Brain microvascular endothelial cell (primary cell): ENCODE measurements at places on chromosomes 12 and 14.

GRCh38 chr12:84362552-84362897 lies 550.1 kb downstream of the SLC6A15 start:
- DNase-seq, result no peak

GRCh38 chr12:70247653-70248199 lies 4.5 kb downstream of the CNOT2 start:
- no peak for DNase-seq

DNA sequence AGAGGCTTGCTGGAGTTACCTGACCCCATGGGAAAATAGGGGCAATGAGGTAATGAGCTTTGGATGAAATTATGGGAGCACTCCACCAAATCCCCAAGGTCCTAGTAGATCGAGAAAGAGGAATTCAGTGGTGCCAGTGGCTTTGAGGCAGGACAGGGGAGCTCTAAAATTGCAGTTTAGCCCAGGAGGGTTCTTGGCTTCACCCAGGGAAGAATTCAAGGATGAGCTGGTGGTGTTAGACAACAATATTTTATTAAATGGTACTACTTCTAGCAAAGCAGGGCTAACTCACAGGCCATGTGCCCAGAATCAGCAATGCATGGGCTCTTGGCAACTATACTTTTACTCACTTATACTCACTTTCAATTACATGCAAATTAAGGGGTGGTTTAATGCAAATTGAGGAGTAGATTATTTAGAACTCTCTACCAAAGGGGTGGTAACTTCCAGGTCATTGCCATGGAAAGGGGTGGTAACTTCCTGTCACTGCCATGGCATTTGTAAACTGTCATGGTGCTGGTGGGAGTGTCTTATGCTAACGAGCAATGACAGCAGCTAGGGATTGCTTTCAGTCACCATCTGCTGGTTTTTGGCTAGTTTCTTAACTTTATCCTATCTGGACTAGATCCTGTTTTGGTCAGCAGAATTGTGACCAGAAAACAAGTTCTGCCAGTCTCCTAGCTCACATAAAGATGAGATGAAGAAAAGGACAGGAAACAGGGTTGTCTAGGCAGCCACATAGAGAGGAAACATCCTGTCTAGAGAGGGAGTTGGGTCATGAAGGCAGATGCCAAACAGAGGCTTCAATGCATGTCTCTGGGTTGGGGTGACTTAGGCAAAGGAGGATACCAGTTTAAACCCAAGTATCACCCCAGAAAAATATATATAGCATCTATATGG lies 64.7 kb downstream of the ZNF641 start:
- DNase-seq, result no peak

DNA sequence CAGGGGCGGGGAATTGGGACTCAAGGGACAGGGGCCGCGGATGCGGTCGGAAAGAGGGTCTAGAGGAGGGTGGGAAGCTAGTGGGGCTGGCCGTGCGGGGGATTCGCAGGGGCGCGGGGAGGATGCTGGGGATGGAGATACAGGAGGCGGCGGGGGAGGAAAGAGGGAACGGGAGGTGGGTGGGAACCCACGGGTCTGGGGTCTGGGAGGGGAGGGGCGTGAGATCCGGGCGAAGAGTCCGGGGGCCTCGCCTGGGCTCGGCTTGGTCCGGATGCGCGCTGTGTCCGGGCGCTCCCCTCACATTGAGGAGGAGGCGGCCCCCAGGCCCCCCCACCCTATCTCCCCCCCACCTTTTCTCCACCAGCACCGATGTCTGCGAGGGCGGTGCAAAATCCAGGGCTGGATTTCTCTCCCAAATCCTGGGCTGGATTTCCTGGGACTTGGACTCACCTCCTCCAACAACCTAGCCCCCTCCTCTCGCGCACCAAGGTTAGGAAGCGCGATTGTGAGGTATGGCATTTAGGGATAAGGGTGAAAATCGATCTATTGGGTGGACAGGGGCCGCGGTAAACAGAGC lies at the start of gene AGAP2:
AGAP2 (minus strand) TSS at position 82 of the 577 bp plus-strand sequence. CDS start 496 bp downstream, outside the sequence.
- DNase-seq, result no peak

GRCh38 chr12:14714437-14714836 lies 18.0 kb upstream of the GUCY2C start:
- DNase-seq, result no peak

GRCh38 chr12:13183620-13184019 lies 12.9 kb upstream of the EMP1 start:
- no peak for DNase-seq

DNA sequence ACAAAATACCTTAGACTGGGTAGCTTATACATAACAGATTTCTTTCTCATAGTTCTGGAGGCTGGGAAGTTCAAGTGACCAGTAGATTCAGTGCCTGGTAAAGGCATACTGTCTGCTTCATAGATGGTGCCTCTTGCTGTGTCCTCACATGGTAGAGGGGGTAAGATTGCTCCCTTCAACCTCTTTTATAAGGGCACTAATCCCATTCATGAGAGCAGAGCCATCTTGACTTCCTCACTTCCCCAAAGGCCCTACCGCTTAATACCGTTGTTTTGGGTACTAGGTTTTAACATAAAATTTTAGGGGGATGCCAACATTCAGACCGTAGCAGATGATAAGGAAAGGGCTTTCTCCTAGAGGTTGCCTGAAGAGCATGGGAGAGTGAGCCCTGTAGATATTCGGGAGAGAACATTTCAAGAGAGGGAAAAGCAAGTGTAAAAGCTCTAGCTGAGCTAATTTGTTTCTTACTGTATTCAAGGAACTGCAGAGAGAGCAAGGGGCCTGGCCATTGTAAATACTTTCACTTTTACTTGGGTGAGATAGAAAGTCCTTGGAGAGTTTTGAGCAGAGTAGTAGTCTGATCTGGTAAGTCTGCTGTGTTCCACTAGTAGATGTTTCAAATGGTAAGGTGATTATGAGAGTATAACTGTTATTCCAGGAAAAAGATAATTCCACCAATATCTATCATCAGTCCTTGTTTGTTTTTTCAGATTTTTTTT lies 27.3 kb downstream of the FRS2 start:
- no peak for DNase-seq

DNA sequence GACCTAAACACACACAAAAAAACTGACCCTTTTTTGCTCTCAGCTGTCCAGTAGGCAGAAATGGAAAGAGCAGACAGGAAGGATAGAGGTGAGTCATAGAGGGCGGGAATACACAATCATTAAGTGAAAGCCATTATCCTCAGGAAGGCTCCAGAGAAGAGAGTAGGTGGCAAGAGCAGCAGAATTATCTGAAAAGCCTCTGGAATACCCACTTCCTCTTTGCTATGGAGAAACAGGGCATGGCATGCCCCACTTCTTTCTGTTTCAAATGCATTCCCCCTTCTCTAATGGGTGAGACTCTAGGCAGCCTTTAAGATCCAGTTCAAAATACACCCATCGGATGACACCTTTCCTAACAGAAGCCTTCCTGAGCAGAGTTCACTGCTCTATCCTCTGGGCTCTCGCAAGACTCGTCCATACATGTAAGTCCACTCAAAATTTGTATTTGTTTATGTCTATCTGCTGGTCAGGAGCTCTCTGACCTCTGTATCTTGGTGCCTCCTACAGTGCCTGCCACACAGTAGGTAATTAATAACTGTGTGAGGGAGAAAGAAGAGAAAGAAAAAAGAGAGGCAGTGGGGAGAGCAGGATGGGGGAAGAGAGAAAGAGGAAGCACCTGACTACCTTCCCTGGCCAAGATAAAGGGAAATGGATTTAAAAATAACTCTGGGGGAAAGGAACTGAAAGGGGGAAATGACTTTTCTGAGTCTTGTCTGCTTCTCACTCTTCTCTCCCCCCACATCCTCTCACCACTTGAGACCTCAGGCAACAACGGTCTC lies 8.5 kb downstream of the KLHL33 start:
- peak; percentile 40 for DNase-seq

DNA sequence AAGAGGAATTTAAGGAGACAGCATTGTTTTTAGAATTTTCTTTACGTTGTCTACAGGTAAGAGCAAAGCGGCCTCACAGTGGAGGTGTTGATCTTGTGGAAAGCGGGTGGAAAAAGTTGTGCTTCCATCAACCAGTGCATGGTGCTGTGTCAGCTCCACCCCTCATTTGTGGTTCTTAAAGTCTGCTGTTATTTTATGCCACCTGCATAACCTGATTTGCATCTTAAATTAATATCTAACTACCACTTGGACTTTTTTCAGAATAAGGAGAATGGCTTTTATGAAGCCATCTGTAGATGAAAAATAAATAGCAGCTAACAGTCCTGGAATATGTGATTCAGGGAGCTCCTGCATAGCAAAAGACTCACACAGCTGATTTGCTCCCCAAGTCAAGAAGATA lies 135.1 kb downstream of the SNAPC1 start:
- DNase-seq, result no peak

DNA sequence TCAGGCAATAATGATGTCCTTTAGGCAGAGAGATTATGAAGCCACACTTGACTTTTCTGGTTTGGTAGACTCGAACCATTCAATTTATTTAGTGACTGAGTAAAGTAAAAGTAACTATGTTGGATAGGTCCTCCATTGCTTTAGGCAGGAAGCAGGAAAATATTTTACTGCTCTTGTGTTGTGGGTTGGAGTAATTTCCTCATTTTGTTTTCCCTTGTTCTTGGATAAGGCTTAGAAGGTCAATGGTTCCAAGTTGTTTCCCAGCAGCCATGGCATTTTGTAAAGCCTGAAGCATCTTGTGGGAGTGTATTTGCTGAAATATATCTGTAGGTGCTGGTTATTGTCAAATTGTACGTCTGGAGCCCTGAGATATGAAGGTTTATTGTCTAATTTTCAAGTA lies 161.2 kb upstream of the SLC38A2 start:
- no peak for DNase-seq

GRCh38 chr14:90490720-90491050 lies 93.9 kb downstream of the CALM1 start:
- no peak for DNase-seq

DNA sequence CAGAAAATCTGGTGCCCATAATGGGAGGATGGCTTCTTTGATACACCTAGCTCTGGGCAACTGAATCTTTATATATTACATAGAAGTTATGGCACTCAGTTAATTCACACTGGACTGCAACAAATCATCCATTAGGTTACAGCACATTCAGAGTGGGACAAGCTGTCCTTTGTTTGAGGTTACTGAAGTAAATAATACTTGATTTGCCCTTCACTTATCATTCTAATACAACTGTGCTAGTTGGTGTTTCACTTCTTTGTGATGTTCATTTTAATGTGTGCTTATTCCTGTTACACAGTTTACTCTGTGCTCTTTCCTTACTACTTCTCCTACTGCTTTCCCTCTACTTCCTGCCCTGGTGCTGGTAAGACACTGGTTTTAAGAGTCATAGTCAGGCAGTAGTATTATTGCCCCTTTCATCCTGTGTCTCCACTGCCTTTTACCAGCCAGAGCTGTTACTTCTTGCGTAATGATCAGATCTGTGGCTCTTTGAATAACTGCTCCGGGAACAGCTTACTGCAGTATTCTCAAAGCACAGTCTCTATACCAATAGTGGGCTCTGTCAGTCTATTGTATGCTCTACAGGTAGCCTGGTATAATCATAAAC lies 36.4 kb upstream of the GXYLT1 start:
- no peak for DNase-seq

GRCh38 chr12:32947206-32948067 lies 50.9 kb upstream of the PKP2 start:
- no peak for DNase-seq

GRCh38 chr12:10094646-10095395 lies 4.0 kb downstream of the CLEC1A start:
- DNase-seq, result no peak

DNA sequence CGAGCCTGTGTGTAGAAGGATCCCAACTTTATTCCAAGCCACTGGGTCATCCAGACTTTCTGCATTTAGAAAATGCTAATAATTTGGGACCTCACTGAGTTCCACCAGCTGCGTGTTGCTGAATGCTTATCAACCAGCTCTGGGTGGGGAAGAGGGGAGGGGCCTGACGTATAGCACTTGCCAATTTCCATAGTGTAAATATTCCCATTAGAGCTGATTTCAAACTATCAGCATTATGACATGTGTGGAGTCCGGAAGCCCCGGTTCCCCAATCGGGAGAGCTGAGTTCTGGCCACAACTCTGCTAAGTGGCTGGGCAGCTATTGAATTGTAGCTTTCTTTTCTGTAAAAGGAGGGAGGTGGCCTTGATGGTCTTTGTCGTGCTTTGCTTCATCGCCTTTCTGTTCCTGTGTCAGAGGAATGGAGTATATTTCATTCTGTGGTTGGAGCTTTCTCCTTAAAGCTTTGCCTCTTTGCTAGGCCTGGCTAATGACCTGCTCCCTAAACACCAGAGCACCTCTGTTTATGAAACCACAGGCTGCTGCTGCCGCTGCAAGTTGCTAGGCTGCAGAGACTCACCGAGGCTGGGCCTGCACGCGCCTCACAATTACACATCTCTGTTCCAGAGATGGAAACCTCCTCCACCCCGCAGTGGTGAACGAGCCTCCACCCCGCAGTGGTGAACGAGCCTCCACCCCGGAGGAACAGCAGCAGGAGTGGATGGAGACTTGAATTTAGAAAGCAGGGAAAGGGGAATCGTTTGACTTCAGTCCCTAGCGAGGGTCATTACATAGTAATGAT lies 7.7 kb upstream of the BCL7A start:
- no peak for DNase-seq

GRCh38 chr12:58915634-58916033 lies 4.7 kb downstream of the LRIG3 start:
- peak; percentile 37 for DNase-seq

- DNase-seq, result no peak
These were observed 17.3 kb downstream of the KLRK1 start for GRCh38 chr12:10372559-10372958.

- DNase-seq, result peak; percentile 63
These were observed 30.9 kb upstream of the EMP1 start for GRCh38 chr12:13165617-13166041.

- DNase-seq, result no peak
These were observed 2.1 kb upstream of the CDKN1B start for GRCh38 chr12:12715128-12715458.

- no peak for DNase-seq
These were observed 35.0 kb upstream of the KCNA5 start for GRCh38 chr12:5008661-5009060.

GRCh38 chr14:74610866-74611649 lies 979 bp downstream of the LTBP2 start:
- peak; percentile 21 for DNase-seq

- DNase-seq, result no peak
These were observed 7.6 kb upstream of the E2F7 start for GRCh38 chr12:77072833-77073495.

DNA sequence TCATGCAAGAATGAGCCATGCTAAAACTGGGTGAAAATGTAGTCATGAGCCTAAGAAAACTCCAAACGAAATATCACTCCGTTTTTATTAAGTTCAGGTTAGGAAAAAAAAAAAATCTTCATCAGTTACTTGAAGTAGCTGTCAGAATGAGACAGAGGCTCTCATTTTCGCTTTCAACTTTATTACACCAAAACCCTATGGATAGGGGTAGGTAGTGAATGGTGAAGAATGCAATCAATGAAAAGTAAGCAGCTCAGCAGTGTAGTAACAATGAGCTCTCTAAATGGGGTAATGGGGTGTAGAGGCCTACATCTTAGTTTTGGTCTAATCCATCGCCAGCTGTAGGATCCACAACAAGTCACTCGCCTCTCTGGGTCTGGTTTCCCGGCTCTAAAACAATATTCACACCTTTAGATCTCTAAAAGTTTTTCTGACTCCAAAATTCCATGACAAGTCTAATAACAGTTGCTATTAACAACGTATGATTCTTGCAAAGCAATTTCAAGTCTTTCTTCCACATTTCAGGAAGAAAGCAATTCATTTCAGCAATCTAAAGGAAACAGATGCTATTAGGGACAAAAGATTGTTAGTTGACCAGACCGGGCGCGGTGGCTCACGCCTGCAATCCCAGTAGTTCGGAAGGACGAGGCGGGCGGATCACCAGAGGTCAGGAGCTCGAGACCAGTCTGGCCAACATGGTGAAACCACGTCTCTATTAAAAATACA lies 1.7 kb downstream of the BTBD7 start:
- no peak for DNase-seq
